CD4-positive, alpha-beta T cell treated with Interleukin-15 for 4 hours (primary cell): ENCODE measurements at places on chromosomes 3 and 15.

DNA sequence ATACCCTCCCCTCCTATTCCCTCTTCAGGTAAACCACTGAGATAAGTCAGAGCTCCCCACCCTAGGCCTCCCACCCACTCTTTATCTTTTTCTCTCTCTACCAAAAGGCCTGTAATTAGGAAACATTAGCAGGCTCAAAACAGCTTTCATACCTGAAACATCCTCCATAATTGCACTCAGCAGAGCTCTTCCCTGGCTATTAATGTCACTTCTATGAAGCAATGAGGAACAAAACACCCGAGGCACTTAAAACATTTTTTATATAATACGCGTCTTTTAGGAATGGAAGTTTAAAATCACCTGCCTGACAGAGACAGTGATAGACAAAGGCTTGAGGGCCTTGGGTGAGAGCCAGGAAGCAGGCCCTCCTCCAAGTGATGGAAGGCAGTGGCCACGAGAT lies 138.9 kb downstream of the EPHB1 start:
- DNase-seq = no peak

GRCh38 chr3:127630811-127631714 lies 2.1 kb downstream of the PODXL2 start:
- no peak for DNase-seq

- no peak for DNase-seq
These were observed 6.5 kb downstream of the ARHGEF3 start for GRCh38 chr3:56795097-56795828.

GRCh38 chr15:59812889-59813288 lies 123.8 kb upstream of the BNIP2 start:
- DNase-seq = no peak

GRCh38 chr3:39183211-39184080 lies 8.9 kb downstream of the XIRP1 start:
- DNase-seq = no peak

- DNase-seq = no peak
These were observed 192.8 kb upstream of the THBS1 start for GRCh38 chr15:39388118-39388517.

DNA sequence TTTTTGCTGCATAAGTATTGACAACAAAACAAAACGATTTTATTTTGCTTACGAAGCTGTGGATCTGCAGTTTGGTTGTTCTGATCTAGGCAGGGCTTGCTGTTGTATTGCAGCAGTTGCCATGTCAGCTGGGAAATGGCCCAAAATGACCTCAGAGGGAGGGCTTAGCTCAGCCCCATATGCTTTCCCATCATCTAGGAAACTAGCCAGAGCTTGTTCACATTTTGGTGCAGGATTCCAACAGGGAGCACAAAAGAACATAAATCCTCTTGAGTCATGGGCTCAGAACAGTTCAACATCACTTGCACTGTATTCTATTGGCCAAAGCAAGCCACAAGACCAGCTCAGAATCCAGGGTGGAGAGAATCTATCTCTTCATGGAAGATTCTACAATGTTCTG lies 42.2 kb upstream of the ROBO2 start:
- no peak for DNase-seq

- no peak for DNase-seq
These were observed 114.1 kb upstream of the ADAMTS9 start for GRCh38 chr3:64801856-64802255.

- DNase-seq = no peak
These were observed 347.8 kb downstream of the MFSD1 start for GRCh38 chr3:159149633-159150032.

DNA sequence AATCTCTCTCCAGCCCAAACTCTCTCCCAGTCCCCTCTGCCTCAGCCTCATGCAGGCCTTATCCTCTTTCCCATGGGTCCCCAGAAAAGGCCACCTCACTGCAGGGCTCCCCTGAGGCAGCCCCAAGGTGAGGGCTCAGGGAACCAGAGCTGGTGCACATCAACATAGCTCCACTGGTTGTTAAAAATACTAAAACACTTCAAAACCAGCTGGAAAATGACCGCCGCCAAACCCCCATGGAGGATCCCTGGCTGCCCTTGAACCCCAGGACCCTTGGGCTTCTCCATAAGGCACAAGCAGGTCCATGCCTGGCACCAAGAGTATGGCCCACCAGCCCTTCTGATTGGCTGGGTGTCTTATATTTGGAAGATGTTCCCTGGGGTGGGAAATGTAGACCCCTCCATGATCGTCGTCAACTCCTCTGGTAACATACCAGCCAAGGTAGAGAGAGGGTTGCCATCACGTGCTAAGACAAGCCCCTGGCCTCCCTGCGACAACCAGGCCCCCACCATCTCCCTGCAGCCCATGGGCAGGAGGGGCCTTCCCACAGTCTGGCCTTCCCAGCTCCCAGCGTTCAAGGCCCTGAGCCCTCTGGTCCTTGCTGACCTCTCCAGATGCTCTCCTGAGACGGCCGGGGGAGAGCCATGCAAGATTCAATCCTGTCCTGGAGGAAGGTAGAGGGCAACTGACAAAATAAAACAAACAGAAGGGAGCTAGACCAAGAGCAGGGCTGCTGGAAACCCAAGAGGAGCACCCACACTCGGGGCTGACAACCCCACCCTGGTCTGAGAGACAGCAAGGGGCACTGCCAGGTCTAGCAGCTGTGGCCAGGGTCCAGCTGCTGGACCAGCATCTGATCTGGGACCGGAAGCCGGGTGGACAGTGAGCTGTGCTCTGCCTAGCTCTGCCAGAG lies 132.1 kb upstream of the PRR20G start:
- no peak for DNase-seq

- no peak for DNase-seq
These were observed 245.3 kb upstream of the ZPLD1 start for GRCh38 chr3:102189541-102189940.

- no peak for DNase-seq
These were observed 122.5 kb downstream of the IGSF11 start for GRCh38 chr3:118912188-118912587.

GRCh38 chr15:100842756-100843730 lies 36.6 kb upstream of the ALDH1A3 start:
- DNase-seq = no peak

GRCh38 chr3:123660900-123661299 lies 76.0 kb upstream of the HACD2 start:
- DNase-seq = no peak

- no peak for DNase-seq
These were observed 320.5 kb upstream of the UMPS start for GRCh38 chr3:124409650-124410275.

DNA sequence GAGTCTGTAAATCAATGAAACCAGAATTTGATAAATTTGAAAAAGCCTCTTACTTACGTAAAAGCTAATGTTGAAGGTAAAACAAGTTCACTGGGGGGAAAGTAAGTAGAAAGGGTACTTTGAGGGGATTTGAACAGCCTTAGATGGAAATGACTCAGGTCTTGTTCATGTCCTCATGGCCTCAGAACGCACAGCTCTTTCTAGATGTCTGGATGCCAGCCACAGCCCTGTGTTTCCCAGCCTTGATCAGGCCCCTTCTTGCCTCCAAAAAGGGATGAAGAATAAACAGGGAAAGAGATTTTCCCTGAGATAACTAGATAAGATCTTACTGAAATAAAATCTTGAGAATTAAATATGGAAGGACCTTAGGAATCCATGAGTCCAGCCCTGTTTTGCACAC lies 237.1 kb upstream of the GOLGA6L4 start:
- no peak for DNase-seq

GRCh38 chr3:197828-198491 lies 1.4 kb downstream of the CHL1 start:
- no peak for DNase-seq

- no peak for DNase-seq
These were observed 90.6 kb downstream of the EEFSEC start for GRCh38 chr3:128243602-128244504.

DNA sequence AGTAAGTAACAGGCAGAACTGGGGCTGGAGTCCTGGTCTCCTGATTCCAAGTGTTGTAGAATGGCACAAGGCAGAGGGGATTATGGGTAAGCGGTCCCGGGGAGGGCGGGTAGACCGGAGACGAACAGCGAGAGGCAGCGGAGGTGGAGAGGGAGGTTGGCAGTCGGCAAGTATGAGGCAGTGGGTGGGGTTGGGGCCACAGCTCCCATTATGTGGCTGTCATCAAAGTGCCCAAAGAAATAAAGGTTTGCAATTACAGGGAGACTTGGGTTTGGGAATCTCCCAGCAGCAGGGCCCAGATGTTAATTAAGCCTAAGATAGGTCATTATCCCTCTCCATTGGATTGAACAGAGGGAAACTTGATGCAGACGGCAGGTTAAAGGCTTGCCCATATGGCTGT lies 16.9 kb downstream of the FAM43A start:
- no peak for DNase-seq

DNA sequence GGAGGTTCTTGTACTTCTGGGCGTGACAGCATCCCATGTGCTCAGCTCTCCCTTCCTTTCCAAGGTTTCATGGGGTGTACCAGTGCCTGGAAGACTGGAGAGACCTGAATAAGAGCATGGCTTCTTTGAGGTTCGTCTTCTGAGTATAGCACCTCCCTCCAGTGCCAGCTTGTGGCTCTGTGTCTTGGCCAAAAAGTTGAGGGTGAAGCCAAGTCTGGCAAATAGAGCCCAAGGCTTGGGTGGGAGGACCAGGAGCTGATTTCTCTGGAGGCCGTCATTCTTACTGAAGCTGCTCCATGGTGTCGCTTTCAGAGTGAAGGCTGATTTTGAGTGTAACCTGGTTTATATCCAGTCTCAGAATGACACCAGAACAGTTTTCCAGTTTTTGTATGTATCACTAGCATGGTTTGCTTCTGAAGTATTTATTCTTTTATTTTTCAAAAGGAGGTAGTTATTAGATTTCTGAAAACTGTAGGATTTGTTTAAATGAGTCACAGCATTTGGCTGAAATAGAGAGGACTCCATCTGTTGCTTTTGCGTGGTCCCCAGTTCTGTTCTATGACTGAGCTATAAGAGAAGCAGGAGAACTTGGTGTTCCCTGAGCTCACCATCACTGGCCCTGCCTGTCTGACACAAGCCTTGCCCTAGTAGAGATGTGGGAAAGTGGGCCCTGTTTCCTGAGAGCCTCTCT lies 47.2 kb downstream of the BSN start:
- no peak for DNase-seq

DNA sequence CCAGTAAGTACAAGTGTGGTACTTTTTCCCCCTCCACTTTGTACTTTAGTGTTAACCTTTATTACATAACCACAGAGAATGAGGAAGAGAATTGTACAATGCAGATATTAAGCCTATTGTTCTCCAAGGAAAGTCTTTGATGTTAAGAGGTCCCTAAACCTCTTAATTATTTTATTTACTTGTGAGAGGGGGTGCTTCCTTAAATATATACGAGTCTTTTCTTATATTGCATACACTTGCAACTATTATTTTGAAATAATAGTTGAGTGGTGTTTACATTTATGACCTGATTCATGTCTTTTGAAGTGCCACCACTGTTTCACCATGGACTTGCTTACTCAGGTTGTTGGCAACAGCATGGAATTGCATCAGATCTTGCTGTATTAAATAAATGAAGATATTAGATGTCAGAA lies 10.1 kb downstream of the USP3 start:
- DNase-seq = no peak

- no peak for DNase-seq
These were observed 2.6 kb downstream of the GMPS start for GRCh38 chr3:155872904-155873646.

DNA sequence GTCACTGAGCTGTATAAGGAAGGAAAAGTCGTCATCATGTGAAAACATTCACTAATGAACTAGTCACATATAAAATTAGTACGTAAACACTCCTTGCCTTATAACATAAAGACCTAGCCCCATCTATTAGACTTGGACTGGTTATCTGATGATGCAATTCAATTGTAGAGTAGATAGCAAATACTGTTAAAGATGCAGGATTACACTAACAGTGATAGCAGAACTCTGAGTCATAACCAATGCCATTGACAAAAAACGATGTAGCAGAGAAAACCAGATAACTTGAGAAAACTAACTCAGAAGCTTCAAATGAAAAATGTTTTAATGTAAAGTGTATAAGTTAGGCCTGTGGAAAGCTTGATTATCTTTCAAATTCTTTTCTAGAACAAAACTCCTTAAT lies 132.2 kb downstream of the WDR72 start:
- DNase-seq = no peak

DNA sequence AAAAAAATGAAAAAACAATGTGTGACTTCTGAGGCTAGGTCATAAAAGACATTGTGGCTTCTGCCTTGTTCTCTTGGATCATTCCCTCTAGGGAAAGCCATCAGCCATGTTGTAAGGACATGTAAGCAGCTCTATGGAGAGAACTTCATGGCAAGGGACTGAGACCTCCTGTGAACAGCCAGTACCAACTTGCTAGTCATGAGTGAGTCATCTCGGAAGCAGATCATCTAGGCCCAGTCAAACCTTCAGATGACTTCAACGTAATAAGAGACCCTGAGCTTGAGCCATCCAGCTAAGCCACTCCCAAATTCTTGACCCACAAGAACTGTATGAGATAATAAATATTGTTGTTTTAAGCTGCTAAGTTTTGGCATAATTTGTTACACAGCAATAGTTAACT lies 4.9 kb downstream of the MON1A start:
- DNase-seq = no peak

- no peak for DNase-seq
These were observed 283.0 kb downstream of the CHST2 start for GRCh38 chr3:143402602-143403001.

DNA sequence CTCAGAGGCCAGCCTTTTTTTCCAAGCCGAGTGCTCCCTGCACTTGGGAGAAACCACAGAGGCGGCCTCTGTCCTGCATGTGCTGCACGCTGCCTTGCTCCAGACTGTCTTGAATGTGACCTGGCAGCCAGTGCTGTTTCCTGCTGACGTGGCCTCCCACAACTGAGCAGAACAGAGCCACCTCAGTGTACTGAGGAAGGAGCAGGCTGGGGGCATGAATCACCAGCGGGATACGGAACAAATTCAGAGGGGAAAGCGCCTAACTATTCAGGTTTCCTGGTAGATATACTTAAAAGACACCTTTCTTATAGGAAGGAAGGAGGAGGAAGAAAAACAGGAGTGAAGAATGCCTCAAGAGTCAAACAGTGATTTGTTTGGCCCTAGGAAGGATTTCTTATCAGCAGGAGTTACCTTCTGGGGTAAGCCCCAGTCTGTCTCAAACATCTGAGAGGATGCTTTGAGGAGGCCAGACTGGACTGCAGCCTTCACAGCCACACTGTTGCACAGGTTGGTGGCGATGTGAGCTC lies 114.0 kb downstream of the FNDC3B start:
- peak; percentile 43 for DNase-seq

DNA sequence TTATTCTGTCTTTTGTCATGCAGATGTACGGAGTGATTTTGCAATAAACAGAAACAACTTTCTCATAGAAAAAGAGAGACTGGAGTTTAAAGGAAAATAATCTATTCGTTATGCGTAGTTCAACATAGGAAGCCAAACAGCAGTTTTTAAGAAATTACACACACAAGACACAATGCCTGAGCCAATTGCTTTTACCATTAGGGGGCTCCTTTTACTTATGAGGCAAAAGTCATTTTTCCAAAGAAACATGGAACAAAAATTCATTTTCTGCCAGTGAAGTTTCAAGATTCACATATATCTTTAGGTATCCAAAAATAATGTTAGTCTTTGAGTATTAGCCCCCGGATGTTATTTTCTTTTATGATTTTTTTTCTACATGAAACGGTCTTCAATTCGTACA lies 10.7 kb downstream of the CNTN6 start:
- no peak for DNase-seq
